Thoracic aorta (tissue), 2 donors: ENCODE measurements at places on chromosomes 13 and 19.

DNA sequence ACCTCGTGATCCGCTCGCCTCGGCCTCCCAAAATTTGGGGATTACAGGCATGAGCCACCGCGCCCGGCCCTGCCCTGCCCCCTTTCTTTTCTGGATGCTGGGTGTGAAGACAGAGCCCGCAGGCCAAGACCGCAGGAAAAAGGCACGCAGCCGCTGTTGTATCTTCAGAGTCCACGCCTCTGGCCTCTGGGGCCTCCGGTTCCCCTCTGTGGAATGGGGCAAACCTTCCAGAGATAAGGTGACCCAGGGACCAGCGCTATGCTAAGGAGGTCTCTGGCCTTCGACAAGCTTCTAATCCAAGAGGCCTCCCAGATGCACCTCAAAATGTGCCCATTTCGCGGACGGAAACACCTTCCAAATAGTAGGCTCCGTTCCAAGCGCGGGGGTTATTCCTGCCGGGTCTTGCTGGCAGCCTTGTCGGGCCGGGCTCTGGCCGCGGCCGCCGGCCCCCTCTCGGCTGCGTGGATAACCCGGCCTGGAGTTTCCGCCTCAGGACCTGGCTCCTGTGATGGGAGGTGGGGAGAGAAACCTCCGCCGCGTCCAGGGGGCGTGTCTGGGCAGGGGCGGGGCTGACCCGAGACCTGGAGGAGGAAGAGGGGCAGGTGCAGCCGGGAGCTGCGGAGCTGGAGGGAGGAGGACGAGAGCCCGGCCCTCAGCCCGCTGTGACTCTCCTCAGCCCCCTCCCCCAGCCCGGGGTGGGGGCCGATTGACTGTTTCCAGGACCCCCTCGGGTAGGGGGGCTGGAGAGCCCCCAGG, 13.1 kb downstream of the TJP3 start:
- no peak for DNase-seq

DNA sequence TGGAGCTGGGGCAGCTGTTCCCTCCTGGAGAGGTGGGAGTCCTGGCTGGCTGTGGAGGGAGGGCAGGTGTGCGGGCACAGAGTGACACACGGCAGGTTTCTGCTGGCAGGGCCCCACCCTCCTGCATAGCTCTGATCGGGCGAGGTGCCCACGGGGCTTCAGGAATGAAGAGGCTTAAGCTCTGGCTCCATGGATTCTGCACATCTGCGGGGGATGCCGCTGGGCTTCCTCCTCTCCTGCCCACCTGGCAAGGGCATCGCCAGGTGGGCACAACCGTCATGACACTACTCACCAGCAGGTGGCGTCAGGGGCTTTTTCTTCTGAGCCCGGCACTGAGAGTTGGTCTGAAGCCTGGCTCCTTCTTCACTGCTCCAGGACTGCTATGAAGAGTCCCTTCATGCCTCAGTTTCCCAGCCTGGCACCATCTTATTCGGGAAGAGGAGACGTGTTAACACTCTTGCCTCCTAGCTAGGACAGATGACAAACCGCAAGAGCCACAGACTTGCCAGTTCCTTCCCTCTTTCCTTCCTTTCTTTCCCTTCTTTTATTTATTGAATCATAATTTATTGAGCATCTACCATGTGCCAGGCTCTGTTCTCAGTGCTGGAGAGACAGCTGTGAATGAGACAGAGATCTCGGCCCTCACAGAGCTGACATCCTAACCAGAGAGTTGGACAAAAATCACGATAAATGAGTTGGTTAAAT, 15.2 kb upstream of the PAK4 start:
- DNase-seq = no peak

DNA sequence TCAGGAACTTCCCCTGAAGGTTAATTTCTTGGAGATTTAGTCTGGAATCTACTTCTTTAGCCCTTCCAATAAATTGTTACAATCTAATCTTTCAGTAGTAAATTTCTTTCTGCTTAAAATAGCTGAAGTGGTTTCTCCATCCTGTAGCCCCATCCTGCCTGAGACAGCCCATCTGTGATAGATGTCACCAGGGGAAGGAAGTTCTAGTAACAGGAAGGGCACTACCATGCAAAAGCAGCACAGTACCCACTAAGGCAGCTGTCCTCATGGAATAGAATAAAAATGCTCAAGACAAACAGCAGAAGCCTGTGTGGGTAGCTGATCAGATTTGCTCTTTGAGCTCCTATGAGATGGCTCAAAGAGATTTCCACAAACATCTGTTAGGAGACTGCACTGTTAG, 1036.5 kb downstream of the SLITRK5 start:
- no peak for DNase-seq

GRCh38 chr13:100221166-100221565, 132.3 kb downstream of the PCCA start:
- DNase-seq = no peak

- DNase-seq = no peak
Observed at GRCh38 chr19:7637374-7638256, 705 bp downstream of the STXBP2 start.

DNA sequence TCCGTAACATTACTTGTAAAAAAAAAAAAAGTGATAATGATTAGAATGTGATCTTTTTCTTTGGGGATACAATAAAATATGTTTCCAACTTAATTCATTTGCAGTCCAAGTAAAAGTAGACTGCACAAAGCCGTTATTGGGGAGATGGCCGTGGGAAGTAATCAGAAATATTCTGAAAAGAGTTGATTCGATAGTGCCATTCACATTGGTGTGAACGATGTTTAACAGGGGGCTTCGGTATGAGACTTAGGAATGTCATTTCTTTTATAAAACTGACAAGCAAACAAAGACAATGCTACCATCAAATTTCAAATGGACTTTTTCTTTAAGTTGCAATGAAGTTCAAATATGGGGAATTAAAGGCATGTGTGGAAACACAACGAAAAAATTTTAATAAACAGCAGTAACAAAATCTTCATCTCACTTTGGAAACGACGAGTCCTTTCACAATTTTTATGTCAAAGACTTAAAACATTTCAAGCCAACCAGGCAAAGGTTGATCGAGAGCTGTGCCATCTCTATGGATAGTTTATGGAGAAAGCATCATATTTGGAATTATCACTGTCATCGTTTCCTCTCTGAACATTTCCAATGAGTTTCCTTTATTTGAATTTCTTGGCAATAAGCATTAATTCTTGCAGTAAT, 1.7 kb upstream of the ZIC5 start:
- DNase-seq = no peak

GRCh38 chr13:110676595-110677587, 29.0 kb downstream of the CARS2 start:
- DNase-seq = no peak

DNA sequence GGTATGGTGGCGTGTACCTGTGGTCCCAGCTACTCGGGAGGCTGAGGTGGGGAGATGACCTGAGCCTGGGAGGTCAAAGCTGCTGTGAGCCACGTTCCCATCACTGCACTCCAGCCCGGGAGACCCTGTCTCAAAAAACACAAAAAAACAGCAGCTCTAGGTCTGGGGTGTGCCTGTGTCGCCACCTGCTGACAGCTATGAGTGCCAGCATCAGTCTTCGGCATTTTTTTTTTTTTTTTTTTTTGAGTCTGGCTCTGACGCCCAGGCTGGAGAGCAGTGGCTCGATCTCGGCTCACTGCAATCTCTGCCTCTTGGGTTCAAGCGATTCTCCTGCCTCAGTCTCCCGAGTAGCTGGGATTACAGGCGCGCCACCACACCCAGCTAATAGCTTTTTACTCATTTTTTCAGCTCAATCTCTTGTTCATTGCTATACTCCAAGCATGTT, 10.1 kb downstream of the AP2S1 start:
- DNase-seq = no peak

DNA sequence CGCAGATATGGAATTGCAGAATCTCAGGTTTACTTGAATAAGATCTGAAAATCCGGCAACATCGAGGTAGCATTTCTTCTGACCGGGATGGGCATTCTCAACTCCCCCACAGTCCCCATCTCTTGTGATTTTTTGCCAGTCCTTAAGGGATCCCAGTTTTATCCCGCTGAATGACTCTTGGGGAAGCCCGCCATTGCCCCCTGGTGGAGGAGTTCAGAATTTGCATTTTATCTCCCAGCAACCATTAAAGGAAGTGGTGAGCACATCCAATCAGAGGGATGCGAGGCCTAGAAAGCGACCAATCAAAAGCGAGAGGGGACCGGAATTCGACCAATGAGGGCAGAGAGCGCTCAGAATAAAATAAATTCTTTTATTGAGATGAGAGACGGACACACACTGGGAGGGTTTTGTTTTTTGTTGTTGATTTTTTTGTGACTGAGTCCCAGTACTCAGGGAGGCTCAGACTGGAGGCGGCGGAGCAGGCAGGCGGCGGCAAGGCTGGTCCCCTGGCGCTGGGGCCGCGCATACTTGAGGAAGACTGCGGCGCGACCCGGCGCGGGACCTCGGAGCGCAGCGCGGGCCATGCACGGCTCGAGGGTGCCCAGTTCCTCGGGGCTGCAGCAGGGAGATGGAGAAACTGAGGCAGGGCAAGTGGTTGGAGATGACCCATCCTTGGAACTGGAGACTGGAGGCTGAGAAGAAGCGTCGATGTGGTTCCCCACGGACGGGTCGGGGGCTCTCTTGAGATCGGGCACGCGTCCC, 3.9 kb upstream of the TTC9B start:
- DNase-seq = peak; percentile 55

DNA sequence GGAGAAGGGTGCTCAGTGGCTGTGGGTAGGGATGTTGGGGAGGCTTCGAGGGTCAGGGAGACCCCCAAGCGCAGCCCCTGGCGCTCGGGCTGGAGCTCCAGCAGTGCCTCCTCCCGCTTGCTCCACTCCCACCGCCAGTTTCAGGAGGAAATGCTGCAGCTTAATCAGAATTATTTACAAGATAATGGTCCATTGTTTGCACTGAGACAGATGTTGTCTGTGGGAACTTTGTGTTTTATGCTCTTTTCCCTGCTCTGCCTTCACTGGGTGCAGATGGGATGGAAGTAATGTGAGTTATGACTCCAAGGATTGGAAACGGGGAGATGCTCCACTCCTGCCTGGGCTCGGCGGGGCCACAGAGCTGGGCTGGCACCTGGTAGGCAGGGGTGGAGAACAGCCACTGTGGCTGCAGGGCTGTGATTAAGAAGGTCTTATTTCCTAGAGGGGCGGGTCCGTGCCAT, 192.4 kb downstream of the ZNF536 start:
- DNase-seq = no peak

GRCh38 chr19:29370276-29370675, 155.5 kb upstream of the VSTM2B start:
- DNase-seq = no peak

GRCh38 chr13:33937373-33938098, 119.6 kb downstream of the RFC3 start:
- no peak for DNase-seq

- no peak for DNase-seq
Observed at GRCh38 chr13:25288966-25289365, 1.7 kb upstream of the MTMR6 start.

- no peak for DNase-seq
Observed at GRCh38 chr13:23201870-23202269, 21.1 kb downstream of the SGCG start.
